Activated CD8-positive, alpha-beta memory T cell treated with anti-CD3 and anti-CD28 coated beads, Interleukin-2, amount 50 U/mL, for 4 hours (primary cell): ENCODE measurements at places on chromosomes 3 and 15.

DNA sequence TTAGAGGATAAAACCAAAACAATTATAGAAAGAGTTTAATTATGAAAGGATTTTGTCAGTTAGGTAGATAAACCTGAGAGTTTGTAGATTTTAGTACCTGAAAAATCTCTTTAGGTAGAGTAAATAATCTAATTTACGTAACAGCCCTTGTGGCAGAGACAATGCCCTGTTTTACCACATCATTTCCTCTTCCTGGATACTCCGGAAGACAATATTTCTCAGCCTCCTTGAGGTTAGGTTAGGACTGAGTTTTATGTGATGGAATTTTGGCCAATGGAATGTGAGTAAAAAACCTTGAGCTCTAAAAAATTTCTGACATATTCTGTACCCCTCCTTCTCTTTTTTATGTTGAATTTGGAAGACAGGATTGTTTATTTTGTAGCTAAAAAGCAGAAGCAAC lies 50.7 kb upstream of the TPRG1 start:
- DNase-seq: no peak

DNA sequence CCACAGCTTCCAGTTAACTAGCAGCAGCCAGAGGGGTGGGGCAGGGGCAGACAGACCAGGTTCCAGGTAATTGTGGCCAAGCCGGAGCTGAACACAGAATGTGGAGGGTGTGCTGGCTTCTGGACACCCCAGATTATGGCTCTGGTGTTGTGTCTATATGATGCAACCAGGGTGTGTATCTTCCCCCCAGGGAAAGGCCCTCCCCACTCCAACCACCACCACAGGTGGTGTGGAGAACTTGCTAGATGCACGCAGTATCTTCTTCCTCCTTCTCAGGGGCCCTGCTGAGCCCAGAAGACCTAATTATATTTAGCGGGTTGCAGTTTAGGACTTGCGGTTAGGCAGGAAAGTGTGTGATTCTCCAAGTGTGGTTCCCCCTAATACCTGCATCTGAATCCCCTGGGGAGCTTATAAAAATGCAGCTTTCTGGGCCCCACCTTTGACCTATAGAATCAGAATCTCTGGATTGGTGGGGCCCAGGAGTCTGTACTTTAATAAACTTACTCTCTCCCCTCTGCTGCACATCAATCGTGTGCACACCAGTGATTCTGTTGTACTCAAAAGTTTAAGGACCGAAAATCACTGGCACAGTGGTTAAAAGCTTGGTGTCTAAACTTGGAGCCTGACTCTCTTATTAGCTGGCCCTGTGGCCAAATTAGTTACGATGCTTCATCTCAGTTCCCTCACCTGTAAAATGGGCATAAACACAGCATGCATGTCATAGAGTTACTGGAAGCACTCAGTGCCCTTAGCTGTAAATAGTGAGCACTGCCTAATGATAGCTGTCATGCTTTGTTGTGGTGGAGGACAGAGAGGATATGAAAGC lies 379.1 kb upstream of the PROK2 start:
- no peak for DNase-seq

GRCh38 chr3:172082820-172083513 lies 43.6 kb downstream of the FNDC3B start:
- DNase-seq: no peak

- DNase-seq: no peak
Measured at GRCh38 chr3:119973018-119973646, 121.1 kb downstream of the GSK3B start.

DNA sequence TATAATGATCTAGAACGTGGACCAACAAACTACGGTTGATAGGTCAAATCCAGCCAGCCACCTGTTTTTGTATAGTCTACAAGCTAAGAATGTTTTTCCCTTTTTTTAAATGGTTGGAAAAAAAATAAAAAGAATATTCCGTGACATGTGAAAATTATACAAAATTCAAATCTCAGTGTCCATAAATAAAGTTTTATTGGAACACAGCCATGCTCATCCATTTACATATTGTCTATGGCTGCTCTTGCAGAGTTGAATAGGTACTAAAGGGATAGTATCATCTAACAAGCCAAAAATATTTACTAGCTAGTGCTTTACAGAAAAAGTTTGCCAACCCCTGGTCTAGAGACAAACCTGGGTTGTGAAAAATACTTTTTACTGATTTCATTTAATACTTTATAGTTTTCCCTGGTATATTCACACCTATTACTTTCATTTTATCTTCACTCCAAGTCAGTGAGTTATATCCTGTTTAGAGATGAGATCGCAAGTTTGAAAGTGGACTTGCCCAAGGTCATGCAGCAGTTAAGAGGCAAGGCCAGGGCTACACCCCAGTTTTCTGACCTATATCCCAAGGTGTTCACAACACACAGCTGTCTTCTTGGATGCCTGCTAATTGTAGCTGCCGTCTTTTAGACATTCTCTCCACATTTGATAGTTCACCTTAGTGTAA lies 58.4 kb downstream of the IGF2BP2 start:
- DNase-seq: no peak

DNA sequence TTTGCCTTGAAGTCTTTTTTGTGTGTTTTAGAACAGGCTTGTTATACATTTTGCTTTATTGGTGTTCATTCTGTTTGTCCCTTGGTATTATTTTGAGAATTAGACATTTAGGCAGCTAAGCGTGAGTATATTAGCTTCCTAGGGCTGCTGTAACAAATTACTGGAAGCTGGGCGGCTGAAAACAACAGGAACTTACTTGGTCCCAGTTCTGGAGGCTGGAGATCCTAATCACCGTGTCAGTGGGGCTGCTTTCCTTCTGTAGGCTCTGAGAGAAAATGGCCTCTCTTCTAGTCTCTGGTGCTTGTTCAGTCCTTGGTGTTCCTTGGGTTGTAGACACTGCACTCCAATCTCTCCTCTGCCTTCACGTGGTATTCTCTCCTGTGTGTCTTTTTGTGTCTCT lies 142.3 kb downstream of the KLHL25 start:
- DNase-seq: no peak

DNA sequence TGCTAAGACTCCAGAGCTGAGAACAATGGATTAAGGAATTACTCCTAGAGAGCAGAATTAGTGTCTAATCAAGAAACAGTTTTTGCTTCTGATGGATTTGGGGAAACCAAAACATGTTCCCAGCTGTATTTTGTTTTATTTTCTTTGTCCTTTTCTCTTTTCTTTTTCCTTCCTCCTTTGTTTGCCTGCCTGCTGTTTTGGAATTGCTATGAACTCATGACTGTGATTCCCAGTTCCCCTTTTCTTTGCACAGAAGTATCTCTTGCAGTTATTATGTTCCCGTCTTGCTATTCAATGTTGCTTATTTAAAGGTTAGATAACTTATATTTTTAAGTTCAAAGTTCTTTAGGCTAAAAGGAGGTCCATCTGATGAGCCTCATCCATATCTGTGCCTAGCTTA lies 77.0 kb upstream of the GBE1 start:
- DNase-seq: no peak

DNA sequence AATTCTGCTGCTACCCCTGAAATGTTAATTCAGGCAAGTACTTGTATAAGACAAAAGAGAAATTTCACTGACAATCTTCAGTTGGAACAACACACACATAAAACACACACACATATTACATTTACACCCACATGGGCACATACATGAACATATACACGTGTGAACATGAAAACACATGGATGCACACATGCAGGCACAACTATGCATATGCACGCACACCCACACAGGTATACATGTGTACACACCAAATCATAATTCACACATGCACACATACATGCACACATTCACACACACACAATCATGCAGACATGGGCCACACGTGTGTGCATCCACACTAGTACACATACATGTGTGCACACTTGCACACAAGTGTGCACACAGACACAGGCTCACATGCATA lies 277.8 kb downstream of the OCA2 start:
- no peak for DNase-seq

- DNase-seq: no peak
Measured at GRCh38 chr3:152403632-152404066, 134.9 kb downstream of the MBNL1 start.

DNA sequence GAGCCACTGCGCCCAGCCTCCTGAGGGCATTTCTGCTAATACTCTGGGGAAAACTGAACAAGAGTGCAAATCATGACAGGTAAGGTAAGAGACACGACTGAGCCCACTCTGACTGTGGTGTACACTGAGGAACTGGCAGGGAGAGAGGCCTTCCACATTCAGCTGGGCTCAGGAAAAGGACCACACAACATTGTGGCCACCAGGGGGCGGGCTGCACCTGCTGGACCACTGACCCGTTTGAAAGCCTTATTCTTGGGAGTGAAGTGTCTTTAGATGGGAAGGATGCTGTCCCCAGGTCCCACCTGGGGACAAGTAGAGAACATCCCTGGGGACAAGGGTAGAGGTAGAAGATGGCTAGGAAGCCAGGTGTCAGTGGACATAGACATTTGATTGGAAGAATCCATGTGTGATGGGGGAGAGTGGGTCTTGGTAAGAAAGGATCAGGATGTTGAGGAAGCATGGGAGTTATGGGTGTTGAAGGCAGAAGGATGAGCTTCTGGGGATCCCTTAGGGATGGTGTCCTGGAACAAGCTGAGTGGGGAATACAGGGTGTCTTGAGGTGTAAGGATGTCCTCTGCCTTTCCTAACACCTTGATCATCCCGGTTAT lies 6.2 kb upstream of the CTDSPL start:
- peak; percentile 76 for DNase-seq

DNA sequence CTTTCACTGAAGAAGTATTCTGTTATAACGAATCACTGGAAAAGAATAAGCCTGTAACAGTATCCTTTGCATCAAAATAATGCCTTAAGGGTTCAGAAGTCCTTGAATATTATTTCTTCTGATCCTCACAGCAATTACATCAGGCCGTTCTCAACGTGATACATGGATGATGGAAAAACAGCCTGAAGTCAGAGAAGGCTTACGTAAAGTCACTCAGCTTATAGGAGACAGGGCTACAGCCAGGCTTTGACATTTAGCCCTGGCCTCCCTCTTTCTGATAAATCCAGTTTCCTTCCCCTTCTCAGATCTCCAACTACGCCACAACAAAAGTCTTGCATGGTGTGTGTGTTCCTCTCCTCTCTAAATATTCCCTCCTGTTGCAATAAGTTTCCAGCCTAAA lies 131.9 kb downstream of the ANO10 start:
- DNase-seq: no peak

- DNase-seq: no peak
Measured at GRCh38 chr3:37463163-37463562, 288.8 kb upstream of the LRRFIP2 start.

DNA sequence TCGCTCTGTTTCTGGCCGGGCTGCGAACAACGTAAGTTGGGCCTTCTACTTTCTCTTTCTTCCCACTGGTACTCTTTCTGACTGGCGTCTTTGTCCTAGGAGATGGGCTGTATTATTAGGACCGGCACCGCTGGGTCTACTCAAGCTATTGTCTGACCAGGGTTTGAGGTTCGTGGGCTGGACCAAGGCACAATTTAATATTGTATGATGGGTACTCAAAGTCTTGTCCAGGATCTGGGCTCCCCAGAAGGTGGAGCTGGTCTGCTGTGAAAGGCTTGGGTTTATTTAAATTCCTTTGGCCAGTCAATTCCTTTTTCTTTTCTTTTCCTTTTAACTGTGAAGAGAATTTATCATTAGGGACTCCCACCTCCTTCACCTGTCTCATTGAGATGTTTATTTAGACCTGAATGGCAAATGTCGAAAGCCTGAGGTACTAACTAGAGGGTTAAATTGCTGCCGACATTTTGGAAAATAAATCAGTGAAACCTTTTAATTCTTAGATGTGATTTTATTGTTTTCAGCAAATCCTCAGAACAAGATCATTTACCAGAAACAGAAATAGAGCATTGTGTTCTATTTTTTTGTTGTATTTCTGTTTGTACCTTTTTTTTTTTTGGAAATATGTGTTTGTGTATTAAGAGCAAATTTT lies 410 bp downstream of the LRRC49 start:
- no peak for DNase-seq

DNA sequence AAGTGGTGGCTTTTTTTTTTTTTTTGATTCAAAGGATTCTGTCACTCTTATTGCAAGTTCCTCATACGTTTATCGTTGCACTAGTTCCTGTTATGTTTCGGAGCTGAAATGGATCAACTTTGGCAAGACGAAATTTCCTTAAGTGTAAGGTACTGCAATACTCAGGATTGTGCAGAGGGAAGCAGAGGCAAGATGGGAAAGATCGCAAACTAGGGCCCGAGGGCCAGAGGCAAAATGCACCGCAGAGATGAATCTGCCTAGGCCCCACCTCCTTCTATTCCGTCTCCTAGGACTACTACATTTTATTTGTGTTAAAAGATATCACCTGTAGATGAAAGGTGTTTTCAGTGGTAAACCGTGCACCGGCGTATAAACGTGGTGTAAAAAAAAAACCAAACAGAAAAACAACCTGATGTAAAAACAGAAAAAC lies 331 bp downstream of the RNU6-1 start:
- DNase-seq: no peak

- no peak for DNase-seq
Measured at GRCh38 chr15:101179341-101180153, 72.3 kb downstream of the CHSY1 start.

GRCh38 chr15:31197497-31198414 lies 96.2 kb upstream of the TRPM1 start:
- DNase-seq: peak; percentile 39

DNA sequence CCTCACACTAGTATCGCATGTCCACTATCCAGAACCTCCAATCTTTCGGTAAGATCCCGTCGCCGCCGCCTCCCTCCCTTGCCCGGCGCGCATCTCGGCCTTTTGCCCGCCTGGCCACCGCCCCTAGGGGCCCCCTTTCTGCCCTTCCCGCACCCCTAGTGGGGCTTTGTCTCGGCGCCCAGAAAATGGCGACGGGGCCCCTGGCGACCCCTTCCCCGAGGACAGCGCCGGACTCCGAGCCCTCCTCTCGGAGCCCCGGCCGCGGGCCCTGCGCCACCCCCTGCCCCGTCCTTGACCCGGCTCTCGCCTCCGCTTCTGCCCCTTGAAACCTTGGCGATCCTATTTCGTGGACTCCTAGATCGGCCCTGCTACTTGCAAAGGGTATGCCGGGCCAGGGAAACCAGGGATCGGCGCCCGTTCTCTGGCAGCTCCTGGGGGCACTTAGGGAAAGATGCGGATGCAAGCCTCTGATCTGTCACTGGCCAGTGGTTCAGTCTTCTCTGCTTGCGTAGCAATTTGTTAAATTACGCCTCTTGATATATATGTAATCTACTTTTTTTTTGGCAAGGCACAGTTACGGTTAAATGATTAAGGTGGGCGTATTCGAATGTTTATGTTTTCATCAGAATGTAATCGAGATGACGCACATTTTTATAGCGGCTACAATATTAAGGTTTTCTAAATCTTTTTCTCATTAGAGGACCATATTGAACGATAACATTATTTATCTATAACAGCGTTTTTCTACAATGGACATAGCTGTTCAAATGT lies 603 bp downstream of the EIF1B start:
- no peak for DNase-seq

DNA sequence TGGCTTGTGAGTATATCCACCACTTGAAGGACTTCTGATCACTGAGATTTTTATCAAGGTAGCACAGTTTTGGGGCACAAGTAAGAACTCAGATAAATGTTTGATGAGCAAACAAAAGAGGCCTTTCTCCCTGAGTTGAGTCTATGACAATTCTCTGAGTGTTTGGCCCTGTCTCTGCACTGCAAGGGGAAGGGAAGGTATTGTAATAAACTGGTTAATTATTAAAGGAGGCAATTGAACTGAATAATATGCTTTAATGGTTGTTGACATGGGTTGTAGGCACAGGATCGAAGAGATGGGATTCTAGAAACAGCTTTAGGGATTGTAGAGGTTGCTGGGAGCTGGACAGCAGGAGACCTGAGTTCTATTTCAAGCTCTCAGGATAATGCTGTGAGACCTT lies 95.0 kb upstream of the MRPL3 start:
- DNase-seq: no peak

GRCh38 chr15:40243126-40243810 lies 4.4 kb downstream of the PAK6 start:
- no peak for DNase-seq

- DNase-seq: no peak
Measured at GRCh38 chr3:14360123-14360881, 42.1 kb upstream of the SLC6A6 start.
